ENCODE measurements at places on chromosomes 6 and 20.

DNA sequence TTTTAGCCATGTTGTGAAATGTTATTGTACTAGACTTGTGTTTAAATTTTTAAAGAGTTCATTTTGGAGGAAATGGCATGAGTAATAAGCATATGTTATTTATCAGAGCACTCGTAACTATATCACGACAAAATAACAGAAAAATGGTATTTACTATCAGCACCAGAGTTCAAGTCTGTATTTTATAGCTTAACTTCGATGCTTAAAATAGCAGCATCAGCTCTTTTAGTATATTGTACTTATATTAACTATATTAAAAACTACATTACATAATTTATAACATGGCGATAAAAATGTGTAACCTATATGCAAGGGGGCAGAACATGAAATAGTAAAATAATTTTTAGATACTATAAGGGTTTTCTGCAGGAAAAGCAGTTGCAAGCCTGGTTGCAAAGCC lies 52.9 kb downstream of the ABRACL start:
- DNase-seq: no peak

DNA sequence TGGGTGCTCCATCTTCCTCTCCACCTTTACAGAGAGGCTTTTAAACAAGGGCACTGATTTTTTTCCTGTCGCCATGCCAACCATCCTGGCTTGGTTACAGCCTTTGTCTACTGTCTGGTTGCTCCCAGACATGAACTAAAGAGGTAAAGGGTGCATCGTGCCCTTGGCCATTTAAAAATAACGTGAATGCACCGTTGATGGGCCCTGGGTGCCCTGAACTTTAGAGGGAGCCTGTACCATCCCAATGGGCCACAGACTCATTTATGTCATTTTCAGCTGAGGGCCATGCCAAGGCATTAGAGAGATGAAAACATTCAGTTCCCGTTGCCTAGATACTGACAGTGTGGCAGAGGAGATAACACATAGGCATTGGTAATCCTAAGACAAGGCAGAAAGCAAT lies 23.3 kb downstream of the TMC2 start:
- DNase-seq: no peak

- DNase-seq: no peak
Observed at GRCh38 chr6:108198761-108199498, 33.1 kb downstream of the NR2E1 start.

DNA sequence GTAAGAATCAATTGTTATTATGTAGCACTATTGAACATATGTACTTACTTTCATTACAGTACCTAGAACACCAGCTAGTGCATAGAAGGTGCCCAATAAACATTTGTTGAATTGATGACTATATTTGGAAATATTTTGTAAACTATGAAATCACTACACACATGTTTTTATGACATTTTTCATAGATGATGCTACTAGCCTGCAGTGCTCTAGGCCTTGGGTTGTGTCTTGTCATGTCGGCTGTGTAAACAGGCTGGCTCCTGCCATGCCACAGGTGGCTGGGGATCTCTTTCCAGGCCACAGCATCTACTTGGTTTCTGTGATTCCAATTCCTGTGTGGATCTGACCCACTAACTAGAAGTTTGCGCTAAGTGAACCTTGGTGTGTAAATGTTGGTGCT lies 43.3 kb upstream of the EDN1 start:
- DNase-seq: no peak

DNA sequence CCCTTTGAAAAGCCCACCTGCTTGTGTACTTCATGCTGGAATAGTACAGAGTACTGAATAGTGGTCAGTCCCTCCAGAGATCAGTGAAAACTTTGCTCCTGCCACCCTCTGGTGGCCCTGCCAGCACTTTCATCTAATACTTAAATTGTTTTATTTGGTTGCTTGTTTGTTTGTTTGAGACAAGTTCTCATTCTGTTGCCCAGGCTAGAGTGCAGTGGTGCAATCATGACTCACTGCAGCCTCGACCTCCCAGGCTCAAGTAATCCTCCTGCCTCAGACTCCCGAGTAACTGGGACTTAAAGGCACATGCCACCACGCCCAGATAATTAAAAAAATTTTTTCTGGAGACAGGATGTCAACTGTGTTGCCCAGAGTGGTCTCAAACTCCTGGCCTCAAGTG lies 9.1 kb downstream of the FAM83D start:
- no peak for DNase-seq

DNA sequence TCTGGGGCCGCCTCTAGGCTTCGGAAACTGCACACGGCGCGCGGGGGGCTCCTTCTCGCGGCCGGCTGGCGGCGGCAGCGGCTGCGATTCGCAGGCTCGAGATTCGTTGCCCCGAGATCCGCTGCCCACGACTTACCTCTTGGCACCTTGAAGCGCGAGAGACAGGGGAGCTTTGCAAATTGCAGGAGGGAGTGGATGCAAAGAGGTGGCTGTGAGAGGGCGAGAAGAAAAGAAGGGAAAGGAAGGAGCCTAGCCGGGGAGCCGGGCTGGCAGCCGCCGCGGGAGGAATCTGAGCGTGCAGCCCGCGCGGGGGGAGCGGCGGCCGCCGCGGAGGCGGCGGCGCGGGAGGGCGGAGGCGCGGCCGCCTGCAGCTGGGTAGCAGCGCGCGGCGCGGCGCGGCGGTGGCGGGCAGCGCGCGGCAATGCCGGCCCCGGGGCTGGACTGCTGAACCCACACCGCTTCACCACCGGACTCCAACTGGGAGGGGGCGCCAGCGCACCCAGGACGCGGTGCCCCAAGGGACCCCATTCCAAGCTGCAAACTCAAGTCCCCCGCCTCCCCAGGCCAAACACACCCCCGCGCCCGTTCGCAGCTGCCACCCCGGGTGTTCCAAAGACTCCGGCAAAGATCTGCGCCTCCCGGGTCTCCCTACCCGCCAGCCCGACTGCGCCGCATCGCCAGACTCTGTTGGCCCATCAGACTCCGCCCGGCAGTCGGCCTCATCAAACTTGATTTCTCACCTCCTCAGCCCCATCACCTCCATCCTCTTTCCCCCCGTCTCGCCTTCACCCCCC lies 44.2 kb upstream of the SUPT3H start:
- DNase-seq: no peak

GRCh38 chr6:22067671-22068070 lies 229.2 kb downstream of the PRL start:
- no peak for DNase-seq

GRCh38 chr6:63806573-63806913 lies 170.9 kb downstream of the PHF3 start:
- DNase-seq: no peak

GRCh38 chr6:103908898-103909297 lies 950.8 kb downstream of the HACE1 start:
- no peak for DNase-seq

GRCh38 chr20:47118641-47119040 lies 224.0 kb downstream of the EYA2 start:
- DNase-seq: no peak

DNA sequence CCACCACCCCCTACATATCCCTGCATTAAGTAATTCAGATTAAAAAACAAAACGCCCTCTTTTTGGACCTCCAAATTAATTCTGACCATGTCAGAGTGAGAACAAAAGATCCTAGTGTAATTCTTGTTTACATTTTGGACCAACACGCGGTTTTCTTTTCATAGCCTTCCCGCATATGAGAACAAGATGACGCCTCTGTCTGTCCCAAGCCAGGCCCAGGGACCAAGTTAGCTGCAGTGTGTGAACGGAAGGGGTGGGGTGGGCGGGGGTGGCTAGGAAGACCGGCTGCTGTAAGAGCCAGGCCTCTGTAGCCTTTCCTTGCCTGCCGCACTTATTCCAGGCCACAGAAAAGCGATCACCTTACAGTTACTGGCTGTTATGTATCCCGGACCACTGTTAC lies 68.0 kb downstream of the PLCG1 start:
- DNase-seq: no peak

- no peak for DNase-seq
Observed at GRCh38 chr6:89413006-89413400, 930 bp upstream of the RRAGD start.

GRCh38 chr6:50249493-50249892 lies 199.8 kb upstream of the DEFB112 start:
- DNase-seq: no peak

Data from NCI-H1930 (cell line).